Stimulated activated CD4-positive, alpha-beta T cell treated with anti-CD3 and anti-CD28 coated beads, Interleukin-15, amount 100 ng/mL, for 1 hour (primary cell): ENCODE measurements at places on chromosomes 7 and 10.

DNA sequence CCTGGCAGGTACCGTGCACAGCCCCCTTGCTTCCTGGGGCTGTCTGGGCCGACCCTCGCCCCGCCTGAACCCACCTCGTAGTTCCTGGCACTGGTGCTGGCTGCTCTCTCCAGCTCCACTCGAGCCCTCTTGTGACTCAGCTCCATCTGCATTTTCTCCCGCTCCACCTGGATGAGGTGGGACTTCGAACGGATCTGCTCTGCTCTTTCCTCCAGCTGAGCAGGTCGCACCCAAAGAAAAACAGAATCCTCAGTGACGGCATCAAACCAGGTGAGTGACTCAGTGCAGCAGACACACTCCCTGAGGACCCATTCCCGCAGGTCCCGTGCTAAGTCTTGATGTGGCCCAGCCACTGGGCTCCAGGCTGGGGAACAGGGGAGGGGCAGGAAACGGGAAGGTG is 7.4 kb downstream of the MAD1L1 start:
- DNase-seq, result no peak

- DNase-seq, result no peak
Observed at GRCh38 chr7:43196379-43196778, 83.9 kb downstream of the HECW1 start.

- no peak for DNase-seq
Observed at GRCh38 chr7:111910656-111911055, 295.5 kb downstream of the DOCK4 start.

GRCh38 chr10:93465806-93466675 is 16.1 kb downstream of the MYOF start:
- no peak for DNase-seq

- DNase-seq, result no peak
Observed at GRCh38 chr7:1974290-1975101, 258.2 kb downstream of the MAD1L1 start.

DNA sequence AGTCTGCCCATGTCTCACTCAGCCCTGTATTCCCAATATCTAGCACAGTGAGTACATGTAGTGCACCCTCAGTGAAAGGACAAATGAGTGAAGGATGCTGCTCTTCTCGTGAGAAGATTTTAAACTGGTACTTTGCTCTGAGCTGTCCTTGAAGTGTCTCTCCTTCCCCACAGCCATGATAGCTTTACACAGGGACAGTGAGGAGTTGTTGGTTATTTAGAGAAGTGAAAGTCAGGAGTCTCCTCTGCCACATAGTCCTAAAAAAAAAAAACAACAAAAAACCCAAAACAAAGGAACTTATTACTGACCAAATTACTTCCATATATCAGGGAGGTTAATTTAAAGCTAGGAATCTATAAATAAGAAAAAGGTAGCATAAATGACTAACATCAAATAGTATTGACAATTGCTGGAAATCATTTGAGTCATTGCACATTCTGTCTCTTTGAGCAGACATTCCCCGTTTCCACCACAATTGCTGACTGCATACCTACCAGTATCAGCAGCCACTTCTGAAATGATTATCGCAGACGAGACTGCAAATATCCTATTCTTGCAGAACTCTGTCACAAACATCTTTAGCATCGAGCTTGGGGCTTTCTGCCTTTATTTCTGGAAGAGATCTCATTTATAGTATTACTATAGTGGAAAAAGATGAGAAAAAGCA is 202.1 kb downstream of the PTEN start:
- DNase-seq, result no peak

DNA sequence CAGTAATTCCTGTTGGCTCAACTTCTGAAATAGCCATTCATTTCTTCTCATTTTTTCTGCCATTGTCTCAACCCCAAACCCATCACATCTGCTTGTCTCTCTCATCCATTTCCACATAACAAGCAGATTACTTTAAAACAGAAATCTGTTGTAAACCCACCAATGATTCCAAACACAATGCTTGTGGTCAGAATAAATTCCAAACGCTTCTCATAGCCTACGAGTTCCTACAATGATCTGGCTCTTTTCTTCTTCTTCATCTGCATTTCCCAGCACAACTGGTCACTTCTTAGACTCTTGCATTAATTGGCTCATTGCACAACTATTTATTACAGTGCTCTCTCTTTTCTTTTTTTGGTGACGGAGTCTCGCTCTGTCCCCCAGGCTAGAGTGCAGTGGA is 364.1 kb downstream of the GATA3 start:
- no peak for DNase-seq

- no peak for DNase-seq
Observed at GRCh38 chr7:22561895-22562593, 62.1 kb upstream of the STEAP1B start.

- no peak for DNase-seq
Observed at GRCh38 chr7:127589896-127590295, 1.7 kb downstream of the ARF5 start.

GRCh38 chr10:79507440-79508167 is 4.7 kb upstream of the EIF5AL1 start:
- no peak for DNase-seq
